NCI-H1694 treated with DMSO at 0.1 percent for 48 hours (cell line): ENCODE measurements at places on chromosomes 7 and 10.

GRCh38 chr7:778968-779451, 51.9 kb upstream of the PRKAR1B start:
- DNase-seq = peak; percentile 56

GRCh38 chr7:45080958-45081669, 7.7 kb downstream of the NACAD start:
- DNase-seq = no peak

DNA sequence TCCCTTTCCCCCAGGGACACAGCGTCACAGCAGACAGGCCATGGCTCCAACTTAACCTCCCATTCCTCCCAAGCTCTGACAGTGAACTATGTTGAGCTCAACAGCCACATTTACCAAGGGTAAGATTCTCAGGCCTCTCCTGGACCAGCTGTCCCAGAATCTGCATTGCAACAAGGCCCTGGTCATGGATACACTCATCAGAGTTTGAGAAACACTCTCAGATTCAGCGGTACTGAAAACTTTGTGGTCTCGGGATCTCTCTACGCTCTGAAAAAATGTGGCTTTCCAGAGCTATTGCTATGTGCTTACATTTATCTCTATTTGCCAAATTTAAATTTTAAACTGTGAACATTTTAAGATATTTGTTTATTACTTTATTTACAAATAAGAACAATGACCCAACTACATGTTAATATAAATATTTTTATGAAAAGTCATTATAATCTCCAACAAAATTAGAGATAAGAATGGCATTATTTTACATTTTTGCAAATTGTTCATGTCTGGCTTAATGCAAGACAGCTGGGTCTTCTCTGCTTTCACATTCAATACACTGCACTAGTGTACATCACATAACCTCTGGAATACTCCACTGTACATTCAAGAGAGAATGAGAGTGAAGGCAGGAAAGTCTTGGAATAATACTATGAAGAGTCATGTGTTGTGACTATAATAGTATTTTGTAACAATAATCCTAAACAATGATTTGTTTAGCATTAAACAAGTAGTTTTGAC, 190.9 kb upstream of the PITRM1 start:
- DNase-seq = no peak

- no peak for DNase-seq
These were observed 146.2 kb downstream of the ICA1 start for GRCh38 chr7:8115547-8116402.

GRCh38 chr10:33815776-33816175, 481.3 kb upstream of the NRP1 start:
- no peak for DNase-seq

GRCh38 chr7:38674513-38674912, 43.3 kb upstream of the AMPH start:
- DNase-seq = no peak

DNA sequence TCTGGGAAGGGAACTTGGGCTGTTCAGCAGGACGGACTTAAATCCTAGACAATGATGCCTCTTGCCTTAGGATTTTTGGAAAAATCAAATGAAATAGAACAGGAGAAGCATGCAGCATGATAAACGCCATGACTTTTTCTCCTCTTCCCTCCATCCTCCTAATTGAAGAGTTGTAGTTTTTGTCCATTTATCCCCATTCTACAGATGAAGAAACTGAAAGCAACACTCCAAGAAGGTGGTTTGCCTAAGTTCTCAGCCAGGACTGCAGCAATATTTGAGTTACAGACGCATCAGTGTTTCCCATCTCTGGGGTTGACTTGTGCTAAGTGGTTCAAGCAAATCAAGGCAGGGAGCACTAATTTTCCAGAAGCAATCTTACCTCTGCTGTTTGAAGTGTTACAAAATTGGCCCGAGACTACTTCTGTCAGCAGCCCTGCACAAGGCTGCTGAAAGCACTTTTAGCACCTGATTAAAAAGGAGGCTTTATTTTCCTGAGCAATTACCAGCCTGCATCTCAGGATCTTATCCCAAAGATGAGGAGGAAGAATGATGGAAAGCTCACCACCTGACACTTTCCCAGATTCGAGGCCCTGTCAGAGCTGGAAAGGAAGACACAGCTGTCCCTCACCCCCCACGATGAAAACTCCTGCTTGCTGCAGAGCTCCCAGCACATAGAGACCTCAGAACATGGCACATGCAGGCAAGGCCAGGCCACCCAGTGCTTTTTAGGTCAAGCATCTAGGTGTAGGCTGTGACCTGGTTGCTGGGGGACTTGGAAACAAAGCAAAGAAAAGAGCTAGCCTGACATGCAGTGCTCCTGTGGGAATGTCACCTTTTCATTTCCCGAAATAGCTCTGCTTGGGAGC, 19.7 kb upstream of the C10orf71 start:
- DNase-seq = no peak
